ENCODE measurements at places on chromosomes 5 and 9. TPM values are rescaled to one million over a fixed set of nuclear protein-coding genes. Genes with fewer than 3 reads are reported as not detected.

The LECT2 gene
- not detected for total RNA-seq

The DMRT2 gene
- not detected for total RNA-seq

The GLRA1 gene
- total RNA-seq: not detected

The CD74 gene
- total RNA-seq: 2,006 TPM

The TSTD2 gene
- 17.2 TPM for total RNA-seq

The RNF180 gene
- total RNA-seq: 3.2 TPM

The SLC34A1 gene
- total RNA-seq: not detected

The C5orf52 gene
- total RNA-seq: not detected

The KIF12 gene
- total RNA-seq: 23.6 TPM

The S1PR3 gene
- 6.7 TPM for total RNA-seq

The ZBED3 gene
- 4.1 TPM for total RNA-seq

The DAB2 gene
- 62.7 TPM for total RNA-seq

The CNTNAP3 gene
- 2.5 TPM for total RNA-seq

The PCDHA11 gene
- 0.28 TPM for total RNA-seq

The INSL4 gene
- total RNA-seq: not detected

The SEMA5A gene
- 22.5 TPM for total RNA-seq

The SLC24A2 gene
- 0.19 TPM for total RNA-seq

The PRSS3 gene
- 196 TPM for total RNA-seq

The WNT8A gene
- not detected for total RNA-seq

The FOXD4L6 gene
- total RNA-seq: not detected

The EHMT1 gene
- 139 TPM for total RNA-seq

The TAS2R1 gene
- not detected for total RNA-seq

The LHFPL2 gene
- total RNA-seq: 62.1 TPM

The CDH9 gene
- not detected for total RNA-seq

The NIPSNAP3A gene
- 30.5 TPM for total RNA-seq

The MYOT gene
- 5.7 TPM for total RNA-seq

All from Peyer's patch (tissue), 4 donors.